ENCODE measurements at places on chromosomes 3 and 15.
A peak's percentile ranks its signal among the peaks of the same experiment; 100 is the strongest.

GRCh38 chr15:91380114-91380513 is 280.1 kb downstream of the SV2B start:
- DNase-seq, result no peak

- no peak for DNase-seq
Measured at GRCh38 chr3:87335931-87336330, 59.5 kb upstream of the POU1F1 start.

- no peak for DNase-seq
Measured at GRCh38 chr3:114527036-114527644, 233.3 kb downstream of the TIGIT start.

DNA sequence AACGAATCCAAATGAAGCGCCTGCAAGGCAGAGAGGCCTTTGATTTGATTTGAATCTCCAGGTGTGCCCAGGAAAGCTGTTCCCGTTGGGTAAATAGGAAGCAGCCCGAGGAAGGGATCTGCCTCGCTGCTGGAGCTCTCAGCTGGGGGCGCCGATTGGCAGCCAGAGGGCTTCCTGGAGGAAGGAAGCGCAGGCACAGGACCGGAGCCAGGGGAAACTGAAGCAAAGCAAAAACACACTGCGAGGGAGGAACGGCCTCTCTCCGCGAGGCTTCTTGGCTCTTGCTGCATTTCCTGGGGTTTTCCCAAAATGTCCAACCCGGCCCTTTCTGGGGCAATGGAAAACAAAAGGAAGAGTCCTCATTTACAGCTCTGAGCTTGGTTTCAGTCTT is 80.3 kb downstream of the TMEM266 start:
- no peak for DNase-seq

- no peak for DNase-seq
Measured at GRCh38 chr3:169094204-169094603, 569.3 kb downstream of the MECOM start.

DNA sequence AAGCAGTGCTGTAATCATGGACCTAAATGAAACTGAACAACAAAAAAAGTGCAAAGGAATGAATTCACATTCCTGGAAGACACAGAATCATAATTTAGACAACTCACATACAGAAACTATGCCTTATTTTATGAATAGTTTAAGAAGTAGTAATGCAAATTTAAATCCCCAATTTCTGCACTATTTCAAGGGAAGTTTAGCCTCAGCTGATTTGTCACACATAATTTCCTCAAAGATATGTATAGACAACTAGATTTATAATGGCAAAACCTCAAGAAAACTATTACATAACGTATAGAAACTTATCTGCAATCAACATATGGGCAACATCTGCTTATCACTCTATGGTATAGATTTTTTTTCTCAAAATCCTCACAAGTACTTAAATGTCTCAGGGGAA is 7.8 kb upstream of the PTX3 start:
- DNase-seq, result no peak

GRCh38 chr3:40997711-40998519 is 201.4 kb upstream of the CTNNB1 start:
- DNase-seq, result no peak

DNA sequence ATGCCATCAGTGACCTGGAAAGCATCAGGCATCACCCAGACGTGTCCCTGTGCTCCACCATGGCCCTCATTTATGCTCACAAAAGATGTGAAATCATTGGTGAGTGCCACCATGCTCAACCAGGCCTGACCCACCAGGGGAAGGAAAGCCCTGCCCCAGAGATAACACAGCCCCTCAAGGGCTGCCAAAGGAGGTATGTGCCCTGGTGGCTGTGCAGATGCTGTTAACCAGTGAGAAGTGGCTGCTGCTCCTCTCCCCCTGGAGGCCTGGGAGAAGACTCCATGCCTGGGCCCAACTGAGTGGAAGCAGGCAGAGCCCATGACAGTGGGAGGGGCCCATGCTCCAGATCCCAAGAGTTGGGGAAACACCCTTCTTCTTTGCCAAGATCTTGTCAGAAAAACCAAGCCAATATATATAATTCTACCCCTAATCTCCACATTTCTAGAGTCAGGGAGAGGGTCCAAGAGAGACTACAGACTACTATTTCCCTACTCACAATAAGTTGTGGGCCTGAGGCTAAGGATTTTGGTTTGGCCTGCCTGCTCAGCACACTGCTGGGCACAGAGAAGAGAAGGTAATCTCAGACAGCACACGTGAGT is 2.7 kb downstream of the TTC21A start:
- DNase-seq, result no peak

DNA sequence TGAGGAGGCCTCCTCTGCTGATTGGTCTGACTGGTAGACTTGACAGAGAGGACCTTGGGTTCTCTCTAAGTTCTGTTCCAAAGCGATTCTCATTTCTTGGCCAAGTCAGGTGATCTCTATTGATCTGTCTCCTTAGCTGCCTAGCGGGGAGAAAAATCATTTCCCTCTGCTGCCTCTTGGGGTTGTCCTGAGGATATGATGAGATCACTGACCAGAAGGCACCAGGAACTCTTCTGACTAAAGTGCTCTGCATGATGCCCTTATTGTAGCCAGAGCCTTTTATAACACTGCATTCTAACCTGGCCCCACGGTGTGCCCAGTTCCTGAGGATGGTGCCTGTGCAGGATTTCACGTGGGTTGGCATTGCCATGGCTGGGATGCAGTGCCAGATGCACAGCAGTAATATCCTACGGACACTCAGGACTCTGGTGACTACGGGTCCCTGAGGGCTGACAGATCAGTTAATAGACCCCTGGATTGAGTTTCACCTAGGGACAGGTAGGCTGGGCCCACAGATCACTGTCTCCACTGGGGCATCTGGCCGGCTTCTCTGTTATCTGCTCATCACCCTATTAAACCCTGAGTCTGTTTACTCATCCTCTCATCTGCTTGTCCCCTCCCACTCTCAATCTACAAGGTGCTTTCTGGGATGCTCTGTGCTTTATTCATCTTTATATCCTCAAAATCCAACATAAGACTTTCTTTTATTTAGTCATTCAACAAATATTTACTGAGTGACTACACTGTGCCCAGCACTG is 3.9 kb upstream of the HEG1 start:
- DNase-seq, result no peak

GRCh38 chr3:151630938-151631441 is 102.7 kb upstream of the AADACL2 start:
- peak; percentile 8 for DNase-seq

- no peak for DNase-seq
Measured at GRCh38 chr3:118447339-118447738, 587.3 kb downstream of the IGSF11 start.
